HS-27A (cell line): ENCODE measurements at places on chromosomes 1 and 21.

GRCh38 chr1:75632350-75632949 lies 21.5 kb upstream of the SLC44A5 start:
- peak; percentile 4 for DNase-seq

DNA sequence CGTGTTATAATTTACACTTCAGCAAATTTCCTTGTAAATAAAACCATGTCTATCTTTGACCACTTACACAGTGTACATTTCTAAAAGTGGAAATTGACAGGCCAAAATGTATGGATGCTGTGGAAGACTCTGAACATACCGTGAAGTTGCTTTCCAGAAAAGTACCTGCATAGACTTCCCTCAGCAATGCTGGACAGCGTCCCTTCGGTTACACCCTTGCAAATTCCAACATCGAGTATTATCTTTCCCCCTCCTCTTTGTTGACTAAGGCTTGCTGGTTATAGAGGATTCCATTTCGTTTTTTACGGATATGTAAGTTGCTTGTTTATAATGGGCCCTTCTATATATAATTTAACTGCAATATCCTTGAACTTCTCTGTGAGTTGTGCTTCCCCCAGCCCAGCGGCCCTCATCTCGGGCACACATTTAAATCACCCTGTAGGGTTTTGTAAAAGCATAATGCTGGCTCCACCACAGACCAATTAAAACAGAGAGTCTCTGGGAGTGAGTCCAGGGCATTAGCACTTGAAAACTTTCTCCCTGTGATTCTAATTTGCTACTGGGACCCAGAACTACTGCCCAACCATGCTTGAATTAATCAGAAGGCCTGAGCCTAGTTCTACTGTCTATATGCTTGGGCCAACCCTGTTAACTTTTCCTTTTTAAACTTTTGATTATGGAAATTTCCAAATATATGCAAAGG lies 230.3 kb downstream of the GRIK3 start:
- DNase-seq = no peak

DNA sequence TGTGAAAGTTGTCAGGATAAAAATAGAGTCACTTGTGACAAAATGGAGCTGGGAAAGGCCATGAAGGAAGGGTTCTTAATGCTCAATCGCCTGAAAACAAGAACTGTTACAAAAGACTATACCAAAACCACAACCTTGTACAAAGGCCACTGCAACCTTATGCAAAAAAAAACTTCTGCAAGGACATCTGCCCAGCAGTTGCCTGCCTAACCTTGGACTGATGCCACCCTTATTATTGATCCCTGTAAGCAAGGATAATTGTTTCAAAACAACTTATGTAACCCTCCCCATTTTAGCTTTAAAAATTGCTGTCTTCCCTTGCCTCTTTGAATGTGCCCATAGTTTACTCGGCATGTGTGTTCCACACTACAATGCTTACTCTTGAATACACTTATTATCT lies 5.7 kb downstream of the ALG14 start:
- no peak for DNase-seq

- DNase-seq = no peak
Observed at GRCh38 chr1:210213335-210213734, 19.3 kb upstream of the SERTAD4 start.

GRCh38 chr1:97364086-97364485 lies 556.7 kb downstream of the DPYD start:
- DNase-seq = no peak

DNA sequence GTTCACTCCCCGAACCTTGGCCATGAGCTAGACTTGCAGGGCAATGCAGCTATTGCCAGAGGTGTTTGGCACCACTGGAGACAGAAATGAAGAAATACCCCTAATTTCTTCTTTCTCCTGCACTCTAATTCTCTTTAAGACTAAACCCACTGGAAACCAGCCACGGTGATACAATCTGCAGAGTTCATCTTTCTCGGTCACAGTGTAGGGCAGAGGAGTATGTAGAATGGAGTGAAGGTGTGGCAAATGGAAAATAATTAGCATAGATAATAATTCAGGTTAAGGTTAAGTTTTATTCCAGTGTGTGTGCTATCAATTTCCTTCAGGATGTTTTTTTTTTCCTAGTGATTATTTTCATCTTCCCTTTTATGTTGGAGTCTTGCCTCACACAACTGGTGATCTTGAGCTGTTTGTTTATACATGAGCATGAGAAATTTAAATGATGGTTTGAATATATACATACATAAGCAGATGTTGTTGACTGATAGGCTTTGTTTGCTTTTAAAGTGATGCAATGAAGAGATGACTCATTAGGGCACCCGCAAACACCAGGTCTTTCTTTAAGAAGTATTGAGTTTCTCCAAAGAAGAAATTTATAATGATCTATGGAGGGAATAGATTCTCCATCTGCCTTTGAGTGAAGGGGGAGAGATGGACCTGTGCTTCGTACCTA lies 81.9 kb downstream of the SPATA17 start:
- DNase-seq = no peak

DNA sequence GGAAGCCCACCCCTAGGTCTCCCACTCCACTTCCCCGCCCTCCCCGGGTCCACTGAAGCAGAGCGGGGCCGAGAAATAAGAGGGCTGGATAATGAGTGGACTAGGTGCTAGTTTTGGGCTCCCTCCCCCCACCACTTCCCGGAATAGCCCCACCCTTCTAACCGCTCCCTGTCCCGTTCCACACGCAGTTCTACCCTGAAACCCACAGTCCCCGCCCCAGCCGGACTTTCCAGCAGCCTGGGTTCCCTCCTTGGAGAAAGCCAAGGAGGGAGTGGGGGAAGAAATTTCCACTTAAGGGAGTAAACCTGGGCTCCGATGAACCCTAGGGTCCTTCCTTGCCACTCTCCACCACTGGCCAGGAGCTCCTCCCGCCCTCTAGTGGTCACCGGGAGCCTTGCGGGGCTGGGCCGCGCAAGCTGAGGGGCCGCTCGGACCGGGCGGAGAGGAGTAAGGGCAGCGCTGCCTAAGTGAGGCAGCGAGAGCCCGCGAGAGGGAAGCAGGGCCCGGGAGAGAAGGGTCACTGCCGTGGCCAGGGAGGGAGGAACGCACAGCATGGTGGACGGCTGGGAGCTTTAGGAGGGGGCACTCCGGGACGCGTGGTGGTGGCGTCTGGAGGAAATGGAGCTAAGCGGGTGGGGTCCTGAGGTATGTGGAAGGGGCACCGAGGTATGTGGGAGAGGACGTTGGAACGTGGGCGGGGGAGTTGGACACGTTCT lies 14.3 kb downstream of the THBS3 start:
- DNase-seq = peak; percentile 88

DNA sequence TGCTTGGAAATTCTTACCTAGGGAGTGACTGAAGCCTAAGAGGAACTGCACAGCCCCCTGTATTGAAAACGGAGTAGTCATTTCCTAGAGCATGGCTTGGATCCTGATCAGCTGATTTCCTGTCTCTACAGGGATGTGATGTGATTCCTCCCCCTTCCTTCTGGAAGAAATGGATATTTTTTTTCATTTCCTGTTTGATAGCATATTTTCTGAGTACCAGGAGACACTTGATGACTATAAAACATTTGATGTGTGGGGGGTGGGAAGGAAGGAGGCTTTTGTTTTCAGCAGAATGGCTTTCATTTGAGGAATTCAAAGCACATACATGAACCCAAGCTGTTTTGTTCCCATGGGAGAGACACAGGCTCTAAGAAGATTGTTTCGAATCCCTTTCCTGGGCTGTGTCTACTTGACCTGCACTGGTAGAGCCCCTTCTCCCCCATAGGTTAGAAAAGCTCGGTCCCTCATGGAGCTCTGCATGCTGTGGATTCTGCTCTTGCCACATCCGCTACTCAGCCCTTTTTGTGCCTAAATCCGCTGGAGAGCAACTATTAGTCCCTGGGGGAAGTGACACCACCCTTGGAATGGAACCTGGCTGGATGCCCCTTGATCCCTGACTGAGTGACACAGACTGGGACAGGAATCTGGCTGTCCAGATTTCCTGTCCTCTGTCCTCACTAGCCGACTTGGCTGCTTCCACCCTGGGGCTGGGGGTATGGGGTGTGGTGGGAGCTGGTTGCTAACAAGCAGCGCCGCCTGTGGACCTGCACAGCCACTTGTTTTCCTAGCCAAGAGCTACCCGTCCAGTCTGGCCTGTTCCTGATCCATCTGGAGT lies 71.8 kb upstream of the MACF1 start:
- DNase-seq = no peak
